Renal cortex interstitium (tissue), 15 donors: ENCODE measurements at places on chromosomes 11 and 22.

DNA sequence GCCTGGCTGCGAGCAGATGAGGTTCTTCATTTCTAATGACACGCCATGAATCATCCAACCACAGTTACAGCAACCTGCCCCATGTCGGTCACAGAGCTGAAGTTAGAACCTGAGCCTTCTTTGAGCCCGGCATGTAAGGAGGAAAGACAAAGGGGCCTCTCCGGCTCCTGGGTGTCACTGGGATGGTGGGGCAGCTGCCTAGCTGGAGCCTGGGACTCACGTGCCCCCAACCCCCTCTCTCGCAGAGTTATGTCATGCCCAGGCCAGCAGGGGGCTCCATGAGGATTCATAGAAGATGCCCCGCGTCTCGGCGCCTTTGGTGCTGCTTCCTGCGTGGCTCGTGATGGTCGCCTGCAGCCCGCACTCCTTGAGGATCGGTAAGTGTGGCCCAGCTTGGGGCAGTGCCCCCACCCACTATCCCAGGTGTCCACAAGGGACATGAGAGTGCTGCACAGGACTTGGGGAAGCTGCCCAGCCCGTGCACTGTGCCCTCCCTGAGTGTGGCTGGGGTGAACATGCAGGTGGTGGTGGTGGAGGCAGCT is 148.5 kb downstream of the GRIK4 start:
- DNase-seq: no peak

DNA sequence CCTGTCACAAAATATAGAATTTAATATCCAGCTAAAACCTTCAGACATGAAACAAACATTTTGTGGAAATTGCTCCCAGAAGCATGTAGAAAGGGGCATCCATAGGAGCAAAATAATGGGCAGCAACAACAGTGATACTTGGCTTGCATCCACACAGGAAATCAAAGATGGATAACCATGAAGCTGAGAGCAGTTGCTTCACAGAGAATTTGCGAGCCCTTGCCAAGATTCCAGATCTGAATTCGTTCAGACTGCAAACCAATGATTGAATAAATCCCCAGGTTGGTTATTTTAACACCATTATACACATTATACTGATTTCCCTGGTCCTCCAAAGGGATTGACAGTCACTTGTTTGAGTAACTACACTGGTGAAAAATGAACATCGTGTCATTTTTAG is 15.6 kb upstream of the OR51L1 start:
- no peak for DNase-seq

GRCh38 chr11:47881145-47881544 is 33.0 kb upstream of the NUP160 start:
- no peak for DNase-seq

DNA sequence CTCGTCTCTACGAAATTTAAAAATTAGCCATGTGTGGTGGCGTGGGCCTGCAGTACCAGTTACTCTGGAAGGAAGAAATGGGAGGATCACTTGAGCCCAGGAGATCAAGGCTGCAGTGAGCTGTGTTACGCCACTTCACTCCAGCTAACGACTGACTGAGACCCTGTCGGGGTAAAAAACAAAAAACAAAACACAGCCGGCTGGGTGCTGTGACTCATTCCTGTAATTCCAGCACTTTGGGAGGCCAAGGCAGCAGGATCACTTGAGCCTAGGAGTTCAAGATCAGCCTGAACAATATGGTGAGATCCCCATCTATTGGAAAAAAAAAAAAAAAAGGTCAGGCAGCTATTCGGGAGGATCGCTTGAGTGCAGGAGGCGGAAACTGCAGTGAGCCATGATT is 2.4 kb downstream of the PAFAH1B2 start:
- no peak for DNase-seq

GRCh38 chr11:104907521-104908185 is 9.4 kb upstream of the CASP12 start:
- no peak for DNase-seq

- DNase-seq: no peak
Measured at GRCh38 chr11:95924414-95924760, 480 bp upstream of the MTMR2 start.

DNA sequence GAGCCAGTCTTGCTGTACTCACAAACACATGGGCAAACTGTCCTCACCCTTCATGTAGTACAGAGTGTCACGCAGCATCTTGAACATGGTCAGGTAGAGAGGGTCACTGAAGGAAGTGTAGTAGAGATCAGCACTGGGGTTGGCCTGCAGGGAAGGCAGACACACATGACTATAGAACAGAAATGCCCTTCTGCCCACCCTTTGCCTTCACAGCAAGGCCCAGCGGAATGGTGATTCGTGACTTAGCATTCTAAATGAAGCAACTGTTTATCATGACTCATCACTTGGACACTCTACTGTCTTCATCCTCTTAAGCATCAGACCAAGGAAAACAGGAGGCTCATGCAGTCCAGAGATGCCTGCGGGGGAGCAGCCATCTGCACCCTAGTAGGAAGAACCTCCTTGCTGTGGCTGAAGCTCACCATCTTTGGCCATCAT is 33.4 kb downstream of the SERPIND1 start:
- no peak for DNase-seq

DNA sequence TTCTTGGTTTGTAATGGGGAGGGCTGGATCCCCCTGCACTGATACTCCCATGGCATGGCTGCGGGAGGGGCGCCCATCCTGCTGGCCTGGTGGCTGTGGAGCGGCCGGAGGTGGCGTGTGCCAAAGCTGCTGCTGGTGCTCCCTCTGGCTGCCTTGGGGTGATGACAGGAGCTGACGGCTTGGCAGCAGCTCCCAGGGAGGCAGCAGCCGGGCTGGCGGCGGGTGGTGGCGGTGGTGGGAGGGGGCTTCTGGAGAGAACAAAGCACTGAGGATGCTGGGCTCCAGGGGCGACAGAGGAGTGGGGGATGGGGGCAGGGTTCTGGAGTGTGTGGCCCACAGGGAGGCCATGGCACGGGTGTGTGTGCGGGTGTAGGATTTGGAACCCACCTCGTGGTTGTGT is 11.4 kb upstream of the MPPED1 start:
- no peak for DNase-seq

DNA sequence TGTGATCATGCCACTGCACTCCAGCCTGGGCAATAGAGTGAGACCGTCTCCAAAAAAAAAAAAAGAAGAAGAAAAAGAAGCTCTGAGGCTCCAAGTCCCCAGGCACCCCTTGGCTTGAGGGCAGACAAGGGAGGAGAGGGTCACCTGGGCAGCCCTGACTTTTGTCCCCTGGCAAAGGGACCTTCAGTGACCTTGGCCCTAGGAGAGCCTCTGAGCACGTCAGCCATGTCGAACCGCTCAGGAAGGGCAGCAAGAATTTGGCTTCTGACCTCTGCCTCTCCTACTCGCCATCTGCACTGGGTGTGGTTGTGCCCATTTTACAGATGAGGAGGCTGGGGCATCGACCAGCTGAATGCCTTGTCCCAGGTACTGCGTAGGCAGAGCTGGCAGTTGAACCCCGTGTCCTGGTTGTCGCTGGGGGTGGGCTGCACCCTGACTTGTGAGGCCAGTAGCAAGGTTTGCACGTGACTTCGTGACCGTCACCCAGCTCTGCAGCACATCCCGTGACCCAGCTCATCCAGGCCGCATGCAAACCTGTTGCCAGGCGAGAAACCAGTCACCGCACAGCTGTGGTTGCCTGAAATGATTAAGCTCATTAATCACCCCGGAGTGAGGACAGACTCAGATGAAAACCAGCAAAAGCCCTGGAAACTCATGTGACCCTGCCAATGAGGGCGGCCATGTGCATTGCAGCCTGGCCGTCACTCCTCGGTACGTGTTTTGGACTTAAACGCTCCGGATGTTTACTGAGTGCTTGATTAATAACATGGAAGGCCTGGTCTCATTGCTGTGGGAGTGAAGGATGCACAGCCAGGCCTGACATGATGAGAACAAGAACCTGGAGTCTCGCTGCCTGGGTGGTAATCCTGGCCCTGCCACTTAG is 47.7 kb upstream of the PPP6R3 start:
- DNase-seq: no peak

- DNase-seq: no peak
Measured at GRCh38 chr22:20637750-20638506, 130.5 kb downstream of the MED15 start.

DNA sequence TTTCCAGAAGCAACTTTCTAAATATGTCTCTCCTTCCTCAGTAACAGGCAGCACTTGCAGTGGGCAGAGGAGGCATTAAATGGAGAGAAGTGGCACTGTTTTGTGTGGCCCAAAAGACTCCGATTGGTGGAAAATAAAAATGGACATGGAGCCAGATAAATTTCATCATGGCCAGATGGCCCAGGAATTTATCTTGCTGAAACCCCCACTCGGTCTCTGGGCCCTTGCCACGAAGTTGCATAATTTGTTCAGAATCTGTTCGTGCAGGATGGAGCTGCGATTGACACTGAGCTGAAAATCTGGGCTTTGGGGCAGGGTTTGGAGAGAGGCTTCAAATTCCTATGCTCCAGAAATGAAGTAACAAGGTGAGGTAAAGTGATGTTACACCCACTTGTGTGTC is 65.5 kb downstream of the C11orf91 start:
- no peak for DNase-seq

GRCh38 chr22:33007485-33007884 is 50.7 kb downstream of the SYN3 start:
- DNase-seq: no peak

GRCh38 chr11:130614591-130614990 is 166.1 kb downstream of the ADAMTS15 start:
- no peak for DNase-seq

DNA sequence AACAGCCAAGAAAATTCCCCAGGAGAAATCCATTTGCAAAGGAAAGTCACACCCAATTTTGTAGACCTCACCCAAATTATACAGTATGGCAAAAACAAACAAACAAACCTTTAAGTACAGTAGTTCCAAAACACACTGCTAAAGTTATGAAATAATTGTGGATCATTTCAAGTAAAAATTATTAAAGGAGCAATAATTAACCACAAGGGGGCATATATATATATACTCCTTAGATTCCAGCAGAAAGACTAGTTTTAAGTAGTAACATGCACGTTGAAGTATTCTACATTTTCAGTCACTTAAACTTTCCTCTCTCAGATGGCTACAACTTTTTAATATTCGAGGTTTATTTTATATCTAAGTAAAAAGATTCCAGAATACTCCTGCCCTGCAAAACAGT is 26.8 kb downstream of the RNF141 start:
- no peak for DNase-seq

- no peak for DNase-seq
Measured at GRCh38 chr11:2381494-2382128, 4.5 kb downstream of the CD81 start.

DNA sequence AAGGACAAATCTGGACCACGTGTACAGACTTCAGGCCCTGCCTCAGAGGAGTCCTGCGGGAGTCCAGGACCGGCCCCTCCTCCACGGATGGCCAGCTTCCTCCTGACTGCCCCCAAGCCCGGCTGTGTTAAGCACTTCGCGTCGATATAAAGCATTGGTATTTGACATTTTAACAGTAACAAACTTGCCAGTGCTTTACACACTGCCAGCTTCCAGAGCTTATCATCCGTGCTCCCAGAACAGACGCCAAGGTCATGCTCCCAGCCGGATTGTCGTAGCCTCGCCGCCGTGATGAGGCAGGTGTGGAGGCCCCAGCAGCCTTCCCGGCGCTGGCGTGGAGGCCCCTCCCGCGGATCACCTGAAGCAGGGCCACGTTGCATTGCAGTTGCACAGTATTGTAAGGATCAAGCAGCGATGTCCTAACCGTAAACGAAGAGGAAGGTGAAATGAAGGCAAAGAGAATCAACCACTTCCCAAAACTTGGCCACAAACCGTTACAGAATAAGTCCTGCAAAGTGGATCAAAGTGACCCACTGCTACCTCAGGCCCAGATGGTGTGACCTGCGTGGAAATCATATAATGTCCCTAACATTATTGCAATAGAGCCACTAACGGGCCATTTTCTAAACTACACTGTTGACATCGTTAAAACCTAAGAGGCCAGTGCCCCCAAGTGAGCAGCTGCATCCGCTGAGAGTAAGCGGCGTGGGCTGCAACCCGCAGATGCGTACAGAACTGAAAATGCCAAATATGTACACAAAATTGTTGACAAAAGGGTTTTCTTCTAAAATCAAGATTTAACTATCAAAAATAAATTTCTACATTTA is 51.6 kb downstream of the CERK start:
- no peak for DNase-seq

- DNase-seq: no peak
Measured at GRCh38 chr11:69380921-69381581, 87.1 kb downstream of the MYEOV start.

GRCh38 chr11:8775332-8775731 is 92.7 kb downstream of the RPL27A start:
- no peak for DNase-seq

GRCh38 chr11:76148231-76148630 is 58.1 kb downstream of the WNT11 start:
- DNase-seq: no peak

DNA sequence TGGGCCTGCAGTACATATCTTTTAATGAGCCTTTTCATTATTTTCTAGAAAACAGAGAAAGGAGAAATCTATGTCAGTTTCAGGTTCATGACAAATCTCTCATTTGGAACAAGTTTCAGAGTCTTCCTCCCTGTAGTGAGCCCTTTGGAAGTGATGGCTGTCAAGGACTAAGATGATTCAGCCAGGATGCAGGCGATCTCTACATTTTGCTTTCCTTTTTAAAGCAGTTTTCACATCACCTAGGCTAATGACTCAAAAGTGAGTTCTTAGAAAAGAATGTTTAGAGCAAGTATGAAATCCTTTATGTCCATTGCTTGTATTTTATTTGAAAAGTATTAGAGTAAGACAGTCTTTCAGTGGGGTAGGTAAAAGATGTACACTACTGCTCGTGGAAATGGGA is 130.1 kb downstream of the TRPC6 start:
- no peak for DNase-seq

DNA sequence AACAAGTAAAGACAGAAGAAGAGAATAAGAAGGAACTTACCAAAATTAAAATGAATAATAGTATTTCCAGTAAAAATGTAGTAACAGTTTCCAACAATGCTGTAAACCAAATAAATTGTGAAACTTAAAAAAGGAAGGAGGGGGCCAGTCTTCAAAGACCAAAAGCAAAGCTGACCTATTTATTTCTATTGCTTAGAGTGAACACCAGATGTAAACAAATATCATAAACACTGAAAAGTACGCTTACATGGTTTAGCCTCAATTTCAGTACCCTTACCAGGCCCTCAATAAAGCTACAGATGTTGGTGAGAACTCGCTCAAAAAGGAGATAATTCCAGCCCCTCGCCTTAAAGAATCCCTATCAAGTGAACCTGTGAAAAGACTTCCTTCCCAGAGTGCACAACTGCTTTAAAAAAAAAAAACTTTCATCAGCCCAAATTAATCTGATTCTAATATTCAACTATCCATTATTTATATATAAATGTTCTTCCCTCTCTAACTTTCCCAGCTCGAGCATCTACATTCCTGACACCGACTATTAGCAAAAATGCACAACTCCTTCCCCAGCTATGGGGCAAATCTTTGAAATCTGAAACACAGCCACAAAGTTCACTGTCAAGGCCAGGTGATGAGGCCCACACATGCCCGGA is 2.4 kb downstream of the PHF21A start:
- DNase-seq: no peak

DNA sequence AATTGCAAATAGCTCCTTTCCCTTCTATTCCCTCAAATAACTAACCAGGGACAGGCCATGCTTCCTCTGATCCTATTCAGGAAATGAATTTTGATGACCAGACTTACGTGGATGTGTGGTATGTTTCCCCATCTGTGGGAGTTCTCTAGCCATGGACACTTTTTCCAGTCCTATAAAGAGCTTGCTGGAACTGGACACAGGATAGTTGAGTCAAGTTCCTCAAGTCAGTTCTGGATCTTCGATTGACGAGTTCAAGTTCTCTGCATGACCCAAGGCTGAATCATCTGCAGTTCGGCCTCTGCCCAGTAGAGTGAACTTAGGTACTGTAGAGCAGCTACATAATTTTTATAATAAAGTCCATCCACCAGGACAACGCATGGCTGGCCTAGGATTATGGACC is 52.7 kb upstream of the CCND1 start:
- DNase-seq: no peak
